Cerebellum (tissue), 4 donors: ENCODE measurements at places on chromosomes 1 and 21. TPM values are rescaled to one million over a fixed set of nuclear protein-coding genes. Genes with fewer than 3 reads are reported as not detected.

The LRRC71 gene
- 0.64 TPM for total RNA-seq

The SPRR1B gene
- total RNA-seq = not detected

The FTCD gene
- total RNA-seq = 0.73 TPM

The OLIG2 gene
- total RNA-seq = 14.4 TPM

The IL12RB2 gene
- total RNA-seq = 1.3 TPM

The NR1I3 gene
- total RNA-seq = not detected

The IFNLR1 gene
- 0.54 TPM for total RNA-seq

The CYP4Z1 gene
- total RNA-seq = 1.4 TPM

The LCE1C gene
- total RNA-seq = not detected

The PHF13 gene
- 9.5 TPM for total RNA-seq

The LHX8 gene
- total RNA-seq = 0.64 TPM

The SYT2 gene
- total RNA-seq = 13.2 TPM

The IGSF21 gene
- total RNA-seq = 17.3 TPM
